ENCODE measurements at places on chromosomes 7 and 10.
A peak's percentile ranks its signal among the peaks of the same experiment; 100 is the strongest.

DNA sequence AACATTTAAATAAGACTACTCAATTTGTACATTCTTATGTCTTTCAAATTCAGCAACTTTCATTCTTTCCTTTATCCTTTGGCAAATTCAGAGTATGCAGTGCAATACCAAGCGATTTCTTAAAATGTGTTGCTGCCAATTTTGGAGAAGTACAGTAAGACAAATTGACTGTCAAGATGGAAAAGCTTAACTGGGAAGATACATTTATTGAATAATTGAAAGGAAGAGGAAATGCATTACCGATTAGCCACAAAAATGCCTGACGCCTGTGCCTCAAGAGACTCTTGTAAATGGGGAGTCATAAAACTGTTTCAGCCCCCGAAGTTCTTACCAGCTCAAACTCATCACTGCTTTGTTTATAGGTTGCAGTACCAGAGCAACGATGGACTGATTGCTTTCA lies 373.3 kb upstream of the GALNT17 start:
- no peak for DNase-seq

- no peak for DNase-seq
Measured at GRCh38 chr10:290026-290725, 154.9 kb downstream of the ZMYND11 start.

DNA sequence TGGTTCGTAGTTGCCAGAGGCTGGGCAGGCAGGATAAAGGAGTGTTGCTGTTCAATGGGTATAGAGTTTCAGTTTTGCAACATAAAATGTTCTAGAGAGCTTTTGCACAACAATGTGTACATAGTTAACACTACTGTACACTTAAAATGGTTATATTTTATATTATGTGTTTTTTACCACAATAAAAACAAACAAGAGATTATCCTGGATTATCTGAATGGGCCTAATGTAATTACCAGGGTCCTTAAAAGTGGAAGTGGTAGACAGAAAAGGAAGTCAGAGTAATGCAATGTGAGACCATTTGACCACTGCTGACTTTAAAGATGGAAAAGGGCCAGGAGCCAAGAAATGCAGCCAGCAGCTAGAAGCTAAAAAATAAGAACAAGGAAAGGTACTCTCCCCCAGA lies 159.7 kb downstream of the SGMS1 start:
- no peak for DNase-seq

- no peak for DNase-seq
Measured at GRCh38 chr7:151128716-151129115, 38.8 kb downstream of the GBX1 start.

- no peak for DNase-seq
Measured at GRCh38 chr7:26900251-26900650, 35.9 kb upstream of the SKAP2 start.

- peak; percentile 82 for DNase-seq
Measured at GRCh38 chr10:96832721-96833219, 672 bp downstream of the LCOR start.

DNA sequence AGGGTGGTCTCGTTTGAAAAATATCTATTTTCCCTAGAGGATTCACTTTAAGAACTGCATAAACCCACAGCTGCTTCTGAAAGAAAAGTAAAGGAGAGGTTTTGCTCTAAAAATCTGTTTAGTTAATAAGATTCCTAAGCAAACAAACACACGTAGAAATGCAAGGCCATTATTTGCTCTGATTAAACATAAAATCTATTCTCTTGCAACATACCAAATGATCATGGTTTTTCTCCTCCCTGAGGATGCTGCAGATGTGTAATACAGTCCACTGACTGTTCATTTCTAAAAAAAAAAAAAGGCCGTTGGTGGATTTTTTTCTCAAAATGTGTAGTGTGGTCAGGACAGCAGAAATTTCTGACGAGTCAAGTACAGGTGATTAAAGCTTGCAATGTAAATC lies 98.6 kb downstream of the BUB3 start:
- DNase-seq: no peak

GRCh38 chr7:120402079-120402767 lies 129.2 kb downstream of the KCND2 start:
- DNase-seq: no peak

DNA sequence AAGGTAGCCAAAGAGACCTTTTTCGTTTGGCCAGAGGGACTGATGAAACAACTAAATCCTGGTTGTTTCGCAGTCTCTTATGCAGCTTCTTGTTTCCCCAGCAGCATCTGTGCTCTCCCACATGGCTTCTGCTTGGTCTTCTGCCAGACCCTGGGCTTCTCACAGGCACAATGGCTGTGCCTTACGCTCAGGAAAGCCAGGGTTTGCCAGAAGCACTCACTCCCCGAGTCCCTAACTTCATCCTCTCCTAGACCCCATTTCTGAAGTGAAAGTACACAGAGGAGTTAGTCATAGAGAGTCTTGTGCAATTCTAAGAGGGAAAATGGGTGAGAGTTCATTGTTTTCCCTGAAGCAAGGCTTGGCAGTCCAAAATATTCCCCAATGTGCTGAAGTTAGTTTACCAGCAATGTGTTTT lies 121.7 kb downstream of the EVX1 start:
- DNase-seq: no peak

DNA sequence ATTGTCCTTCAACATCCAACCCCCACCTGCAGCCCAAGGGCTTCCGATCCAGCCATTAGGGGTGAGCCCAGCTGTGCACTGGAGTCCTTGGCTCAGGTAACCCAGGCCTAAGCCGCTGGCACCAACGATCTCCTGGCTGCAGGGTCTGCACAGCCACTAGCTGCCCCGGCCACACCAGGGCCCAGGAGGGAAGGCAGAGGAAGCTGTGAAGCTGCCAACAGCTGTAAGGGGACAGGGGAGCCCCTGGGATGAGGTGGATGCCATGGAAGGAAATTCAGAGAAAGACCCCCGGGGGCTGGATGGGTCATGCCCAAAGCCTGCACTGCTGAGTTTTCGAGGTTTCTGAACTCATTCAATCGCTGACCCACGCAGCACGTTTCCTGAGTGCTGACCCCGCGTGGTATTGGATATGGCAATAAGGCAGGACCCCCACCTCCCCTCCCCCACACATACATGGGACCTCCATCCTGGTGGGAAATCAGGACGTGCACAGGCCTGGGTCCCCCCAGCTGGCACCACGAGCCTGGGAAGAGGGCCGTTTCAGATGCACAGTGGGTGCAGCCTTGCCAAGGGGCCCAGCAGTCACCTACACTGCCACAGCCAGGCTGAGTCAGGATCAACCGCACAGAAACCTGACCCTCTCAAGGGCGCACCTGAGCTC lies 170.3 kb downstream of the DIP2C start:
- DNase-seq: no peak

GRCh38 chr10:3030765-3031164 lies 36.6 kb upstream of the PFKP start:
- no peak for DNase-seq

- no peak for DNase-seq
Measured at GRCh38 chr7:2198760-2199159, 34.0 kb downstream of the MAD1L1 start.

DNA sequence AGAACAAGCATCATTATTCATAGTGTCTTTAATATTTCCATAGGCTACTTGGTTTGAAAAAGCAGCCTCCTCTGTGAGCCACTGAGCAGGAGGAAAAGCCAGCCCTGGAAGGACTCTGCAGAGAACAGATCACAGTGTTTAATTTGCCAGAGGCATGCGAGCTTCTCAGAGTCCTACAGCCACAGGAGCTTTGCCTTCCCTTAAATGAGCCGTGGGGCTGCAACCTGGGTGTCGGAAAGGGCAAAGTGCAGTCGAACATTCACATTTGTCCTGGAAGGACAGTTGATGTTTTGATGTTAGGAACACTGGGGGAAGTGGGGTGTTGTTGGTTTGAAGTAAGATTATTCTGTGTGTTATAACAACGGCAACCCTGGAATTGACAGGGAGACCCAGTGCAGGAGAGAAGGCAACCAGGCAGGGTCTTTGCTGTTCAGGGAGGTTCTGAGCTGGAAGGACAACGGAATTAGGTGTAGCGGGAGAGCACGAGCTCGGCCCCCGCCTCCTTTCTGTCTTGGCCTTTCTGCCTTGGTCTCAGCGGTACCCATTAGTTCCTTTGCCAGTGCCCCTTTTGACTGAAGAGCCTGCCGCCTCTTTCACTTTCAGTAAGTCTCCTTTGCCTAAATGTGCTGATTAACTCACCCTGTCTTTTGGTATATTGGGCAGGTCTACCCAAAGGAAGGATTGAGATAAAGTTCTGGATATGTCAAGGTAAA lies 192.3 kb upstream of the PITRM1 start:
- DNase-seq: no peak

GRCh38 chr7:151518105-151518946 lies 1.4 kb downstream of the RHEB start:
- DNase-seq: peak; percentile 34

- no peak for DNase-seq
Measured at GRCh38 chr10:89837165-89838043, 136.0 kb downstream of the KIF20B start.

DNA sequence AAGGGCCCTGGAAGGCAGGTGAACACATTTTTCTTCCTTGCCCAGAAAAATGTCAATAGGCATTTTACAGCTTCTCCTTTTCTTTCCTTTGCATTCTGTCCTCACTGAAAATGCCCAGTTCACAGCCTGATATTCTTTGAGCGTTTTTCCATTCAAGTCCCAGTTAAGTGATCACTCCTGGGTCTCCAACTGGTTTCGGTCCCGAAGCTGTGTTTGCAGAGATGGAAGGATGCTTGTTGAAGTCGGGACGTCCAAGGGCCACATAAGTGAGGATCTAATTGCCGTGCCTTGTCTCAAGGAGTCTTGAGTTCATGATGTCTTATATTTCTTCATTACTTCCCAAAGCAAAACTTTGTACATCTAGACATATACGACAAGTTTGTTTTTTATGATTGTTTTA lies 208.7 kb upstream of the PRKCQ start:
- DNase-seq: no peak

- no peak for DNase-seq
Measured at GRCh38 chr7:76133164-76133775, 68.4 kb upstream of the SRRM3 start.

DNA sequence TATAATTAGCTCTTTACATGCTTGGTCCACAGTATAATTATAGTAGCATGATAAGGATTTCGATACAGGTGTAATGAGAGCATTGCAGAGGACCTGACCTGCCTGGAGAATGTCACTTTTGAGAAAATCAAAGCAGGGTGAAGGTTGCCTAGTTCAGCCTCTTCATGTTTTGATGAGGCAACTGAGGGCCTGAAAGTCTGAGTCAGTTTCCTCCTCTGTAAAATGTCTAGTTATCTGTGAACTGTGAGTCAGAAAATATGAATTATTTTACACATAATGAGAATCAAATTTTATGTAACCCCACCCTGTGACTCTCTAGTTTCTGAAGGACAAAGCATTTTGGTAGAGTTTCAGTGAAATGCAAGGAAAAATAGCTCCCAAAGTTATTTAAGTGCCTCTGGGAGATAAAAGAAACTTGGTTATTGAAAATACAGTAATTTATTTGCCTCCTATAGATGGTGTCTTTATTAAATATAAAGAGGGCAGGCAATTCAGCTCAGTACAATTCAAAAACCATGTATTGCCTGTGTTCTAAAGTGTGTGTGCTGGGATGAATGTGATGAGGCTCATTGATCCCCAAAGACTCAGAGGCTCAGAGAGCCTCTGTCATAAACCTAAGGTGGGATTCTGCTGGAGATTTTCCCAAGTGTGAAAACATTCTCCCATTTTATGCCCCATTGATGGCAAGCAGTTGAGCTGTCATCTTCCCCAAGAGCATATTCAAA lies 37.3 kb upstream of the SAMD9L start:
- no peak for DNase-seq

DNA sequence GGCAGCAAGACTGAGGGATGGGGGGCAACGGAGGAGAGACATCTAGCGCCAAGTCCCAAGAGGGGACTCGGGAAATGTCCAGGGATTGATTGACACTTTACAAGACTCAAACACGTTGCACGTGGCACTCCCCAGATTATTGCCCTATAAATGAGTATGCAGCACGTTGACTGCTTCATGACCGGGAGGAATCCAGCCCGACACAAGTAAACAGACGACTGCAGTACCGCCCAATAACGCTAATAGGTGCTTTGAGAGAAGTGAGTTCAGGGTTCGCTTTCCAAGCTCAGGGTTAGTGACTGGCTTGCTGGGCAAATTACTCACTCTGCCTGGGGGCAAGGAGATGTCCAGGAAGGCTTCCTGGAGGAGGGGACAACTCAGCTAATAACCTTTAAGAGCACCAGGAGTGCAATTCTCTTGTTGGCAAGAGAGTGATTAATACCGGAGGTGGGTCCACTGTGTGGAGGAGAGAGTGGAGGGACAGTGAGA lies 73.3 kb upstream of the MYL10 start:
- no peak for DNase-seq

- no peak for DNase-seq
Measured at GRCh38 chr7:128891110-128891941, 19.2 kb downstream of the KCP start.

GRCh38 chr7:155003092-155003375 lies at the start of gene PAXIP1:
Gene PAXIP1 (minus strand): TSS chr7:155003124. CDS start chr7:155002929, 195 bp downstream.
- DNase-seq: no peak

All from activated T-helper 2 cell treated with anti-CD3 and anti-CD28 coated beads, Interferon-gamma antibody, Interleukin-2, Interleukin-4, amounts not matched to agents 10 μg/mL and 5 μg/mL and 100 μg/mL, durations not matched to agents 14 hours and 24 hours and 36 hours (primary cell).